ENCODE measurements at places on chromosomes 4 and X. TPM values are rescaled to one million over a fixed set of nuclear protein-coding genes. Genes with fewer than 3 reads are reported as not detected.

DNA sequence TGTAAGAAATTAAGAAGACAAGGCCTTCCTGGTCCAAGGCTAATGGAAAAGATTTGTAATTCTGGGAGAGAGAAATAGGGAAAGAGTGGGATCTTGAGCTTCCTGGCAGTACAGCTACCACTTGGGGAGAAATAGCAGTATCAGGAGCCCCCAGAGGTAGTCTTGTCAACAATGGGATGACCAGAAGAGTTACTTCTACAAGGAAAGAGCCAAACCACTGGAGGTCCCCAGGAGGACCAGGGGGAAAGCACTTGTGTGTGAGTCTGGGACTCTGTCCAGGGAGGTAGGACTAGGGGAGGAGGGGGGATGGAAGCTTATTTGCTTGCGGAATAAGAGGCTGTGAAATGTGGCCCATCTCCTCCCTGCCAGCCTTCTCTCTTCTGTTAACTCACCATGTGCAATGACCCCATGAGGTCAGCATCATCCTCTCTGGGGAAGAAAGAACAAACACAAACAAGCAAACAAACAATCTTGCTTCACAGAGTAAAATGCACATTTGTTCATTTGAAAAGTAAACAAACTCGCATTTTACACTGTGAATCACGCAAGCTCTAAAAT, 160.1 kb downstream of the STK32B start:
- no peak for DNase-seq

CXorf49 gene
- not detected for total RNA-seq

NRK gene
- not detected for total RNA-seq

DNA sequence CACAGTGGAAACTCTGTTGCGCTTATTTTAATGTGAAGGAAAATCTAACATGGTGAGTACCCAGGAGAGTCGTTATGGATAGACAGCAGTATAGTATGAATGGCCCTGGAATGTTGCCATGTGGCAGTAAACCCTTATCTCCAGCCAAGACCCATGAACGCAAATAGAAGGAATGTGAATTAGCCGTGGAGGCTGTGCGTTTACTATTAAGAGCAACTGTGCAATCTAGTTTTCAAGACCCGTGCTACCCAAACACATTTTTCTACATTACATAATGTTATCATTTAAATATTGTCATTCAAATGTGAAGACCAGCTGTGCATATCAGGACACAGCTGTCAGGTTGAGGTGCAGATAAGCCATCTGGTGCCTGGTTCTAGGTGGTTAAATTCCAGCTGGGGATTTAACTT, 13.3 kb upstream of the AGA start:
- no peak for DNase-seq

FGG gene
- total RNA-seq = not detected

GRCh38 chrX:54415534-54416350, 24.5 kb upstream of the TSR2 start:
- DNase-seq = no peak

- DNase-seq = no peak
These were observed 38.6 kb upstream of the TMEM131L start for GRCh38 chr4:153427363-153428071.

VGLL1 gene
- not detected for total RNA-seq

- DNase-seq = no peak
These were observed 74.9 kb upstream of the SOD3 start for GRCh38 chr4:24720436-24720835.

PDLIM3 gene
- 783 TPM for total RNA-seq

All from LHCN-M2 (cell line).